ENCODE measurements at places on chromosomes 4 and X.

- DNase-seq: no peak
These were observed 74.2 kb downstream of the BEND4 start for GRCh38 chr4:42078184-42078801.

DNA sequence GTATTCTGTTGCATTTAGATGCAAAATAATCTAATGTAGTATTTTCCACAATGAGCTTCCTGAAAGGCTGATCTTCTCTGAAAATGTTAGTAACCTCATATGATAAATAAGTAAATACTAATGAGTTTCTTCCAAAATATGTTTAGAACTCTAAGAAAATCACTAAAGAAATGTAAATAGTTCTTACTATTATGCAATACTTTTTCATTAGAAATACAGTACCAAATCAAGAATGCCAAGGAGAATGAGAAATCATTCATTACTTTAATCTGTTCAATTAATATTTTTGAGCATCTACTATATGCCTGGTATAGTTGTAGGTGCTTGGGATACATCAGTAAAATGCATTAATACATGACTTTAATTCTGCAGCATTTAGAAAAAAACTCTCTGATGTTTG is 130.6 kb downstream of the IL1RAPL1 start:
- no peak for DNase-seq

- no peak for DNase-seq
These were observed 47.5 kb downstream of the MAGEA1 start for GRCh38 chrX:153226344-153227185.

- no peak for DNase-seq
These were observed 10.5 kb downstream of the RASSF6 start for GRCh38 chr4:73609706-73610105.

DNA sequence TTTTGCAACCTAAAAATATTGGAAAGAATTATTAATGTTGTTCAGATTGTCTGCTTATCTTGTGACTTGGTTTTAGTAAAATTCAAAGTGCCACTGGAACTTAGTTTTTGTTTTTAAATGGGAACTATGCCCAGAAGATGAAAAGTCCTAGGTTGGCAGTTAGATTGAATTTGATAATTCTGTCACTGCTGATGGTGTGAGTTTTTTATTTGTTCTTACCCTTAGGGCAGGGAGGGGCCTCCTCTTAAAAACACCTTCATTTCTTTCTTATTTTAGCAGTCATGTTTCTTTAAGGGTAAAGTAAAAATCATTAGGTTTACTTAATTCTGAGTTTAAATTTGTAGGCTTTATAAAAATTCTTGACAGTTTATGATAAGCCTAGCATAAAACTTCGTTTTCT is 80.6 kb downstream of the AFF1 start:
- no peak for DNase-seq

GRCh38 chrX:38117485-38117884 is 103.2 kb downstream of the SRPX start:
- no peak for DNase-seq

DNA sequence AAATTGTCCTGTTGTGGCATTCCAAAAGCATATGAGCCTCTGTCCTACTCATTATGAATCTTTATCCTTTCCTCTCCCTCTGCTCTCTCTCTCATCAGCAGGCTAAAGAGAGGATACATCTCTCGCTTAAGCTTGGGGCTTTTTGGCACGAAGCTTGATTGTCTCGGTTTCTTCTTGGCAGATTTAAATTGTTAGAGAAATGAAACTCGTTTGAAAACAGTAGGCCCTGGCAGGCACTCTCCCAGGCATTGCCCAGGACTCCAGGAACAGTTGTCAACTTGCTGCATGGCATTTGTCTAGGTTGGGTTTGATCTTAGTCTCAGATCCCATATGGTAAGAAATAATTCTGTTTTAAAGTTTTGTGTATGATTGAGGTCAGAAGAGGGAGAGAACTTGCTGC is 35.5 kb downstream of the NAA11 start:
- no peak for DNase-seq

DNA sequence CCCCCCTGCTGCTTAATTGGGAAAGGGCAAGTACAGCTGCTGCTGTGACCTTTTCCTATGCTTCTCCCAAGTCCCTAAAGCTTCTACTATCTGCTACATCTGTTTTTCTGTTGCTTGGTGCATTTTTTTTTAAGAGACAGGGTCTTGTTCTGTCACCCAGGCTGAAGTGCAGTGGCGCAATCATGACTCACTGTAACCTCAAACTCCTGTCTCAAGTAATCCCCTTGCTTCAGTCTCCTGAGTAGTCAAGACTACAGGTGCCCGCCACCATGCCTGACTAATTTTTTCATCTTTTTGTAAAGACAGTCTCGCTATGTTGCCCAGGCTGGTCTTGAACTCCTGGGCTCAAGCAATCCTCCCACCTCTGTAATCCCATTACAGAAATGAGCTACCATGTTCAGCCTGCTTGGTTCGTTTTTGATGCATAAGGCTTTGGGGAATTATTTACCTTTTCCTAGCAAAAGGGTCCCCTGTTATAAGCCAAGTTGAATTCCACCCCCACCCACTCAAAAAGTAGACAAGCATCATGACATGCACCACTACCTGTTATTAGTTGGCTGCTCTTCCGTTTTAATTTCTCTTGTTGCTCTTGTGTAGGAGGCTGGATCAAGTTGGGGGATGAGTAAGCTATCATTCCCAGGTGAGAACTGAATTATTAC is 39.6 kb downstream of the DGKK start:
- DNase-seq: no peak

- no peak for DNase-seq
These were observed 105.0 kb downstream of the TGIF2LX start for GRCh38 chrX:90026730-90027129.

DNA sequence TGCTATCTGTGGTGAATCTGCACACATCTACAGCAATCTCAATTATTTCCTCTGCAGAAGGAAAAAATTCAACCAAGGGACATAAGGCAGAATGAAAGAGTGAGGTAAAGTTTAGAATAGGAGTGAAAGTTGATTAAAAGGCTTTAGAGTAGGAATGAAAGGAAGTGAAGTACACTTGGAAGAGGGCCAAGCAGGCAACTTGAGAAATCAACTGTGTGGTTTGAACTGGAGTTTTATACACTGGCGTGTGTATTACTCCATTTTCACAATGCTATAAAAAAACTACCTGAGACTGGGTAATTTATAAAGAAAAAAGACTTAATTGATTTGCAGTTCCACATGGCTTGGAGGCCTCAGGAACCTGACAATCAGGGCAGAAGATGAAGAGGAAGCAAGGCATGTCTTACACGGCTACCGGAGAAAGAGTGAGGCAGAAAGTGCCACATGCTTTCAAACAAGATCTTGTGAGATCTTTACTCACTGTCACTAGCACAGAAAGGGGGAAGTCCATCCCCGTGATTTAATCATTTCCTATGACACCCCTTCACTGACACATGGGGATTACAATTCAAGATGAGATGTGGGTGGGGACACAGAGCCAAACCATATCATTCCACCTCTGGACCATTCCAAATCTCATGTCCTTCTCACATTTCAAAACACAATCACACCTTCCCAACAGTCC is 234.8 kb downstream of the IL15 start:
- no peak for DNase-seq

DNA sequence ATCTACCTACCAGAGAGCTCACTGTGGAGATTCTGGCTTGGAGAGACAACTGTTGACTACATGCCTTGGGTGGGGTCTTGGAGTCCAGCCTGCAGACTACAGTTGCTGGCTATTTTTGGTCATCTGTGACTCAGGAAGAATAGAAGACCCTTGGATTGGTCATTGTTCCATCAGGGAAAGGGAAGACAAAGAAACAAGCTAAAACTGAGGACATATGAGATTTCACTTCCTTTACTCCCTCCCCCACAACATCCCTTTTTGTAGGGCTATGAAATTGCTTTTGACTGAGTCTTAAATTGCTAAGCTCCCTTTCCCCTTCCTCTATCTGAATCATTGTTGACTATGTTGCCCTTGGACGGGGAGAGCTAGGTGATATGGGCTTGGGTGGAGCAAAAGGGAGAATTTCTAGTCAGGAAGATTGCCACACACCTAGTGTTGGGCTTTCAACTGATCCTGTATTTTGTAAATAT is 11.7 kb downstream of the MSN start:
- no peak for DNase-seq

DNA sequence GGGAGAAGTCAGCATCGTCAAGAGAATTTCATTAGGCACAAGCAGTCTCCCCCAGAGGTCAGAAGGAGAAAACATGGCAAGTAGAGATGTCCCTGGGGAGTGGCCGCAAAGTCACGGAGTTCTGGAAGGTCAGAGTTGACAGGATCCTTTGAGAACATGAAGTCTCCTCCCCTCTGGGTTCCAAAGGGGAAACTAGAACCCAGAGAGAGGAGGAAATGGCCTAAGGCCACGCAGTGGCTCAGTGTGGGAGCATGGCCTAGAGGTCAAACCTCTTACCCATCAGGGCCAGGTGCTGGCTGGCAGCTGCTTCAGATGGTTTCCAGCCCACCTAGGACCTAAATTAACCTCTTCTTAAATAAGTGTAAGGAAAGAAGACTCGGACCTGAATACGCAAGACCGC is 884 bp downstream of the IDH3G start:
- no peak for DNase-seq

DNA sequence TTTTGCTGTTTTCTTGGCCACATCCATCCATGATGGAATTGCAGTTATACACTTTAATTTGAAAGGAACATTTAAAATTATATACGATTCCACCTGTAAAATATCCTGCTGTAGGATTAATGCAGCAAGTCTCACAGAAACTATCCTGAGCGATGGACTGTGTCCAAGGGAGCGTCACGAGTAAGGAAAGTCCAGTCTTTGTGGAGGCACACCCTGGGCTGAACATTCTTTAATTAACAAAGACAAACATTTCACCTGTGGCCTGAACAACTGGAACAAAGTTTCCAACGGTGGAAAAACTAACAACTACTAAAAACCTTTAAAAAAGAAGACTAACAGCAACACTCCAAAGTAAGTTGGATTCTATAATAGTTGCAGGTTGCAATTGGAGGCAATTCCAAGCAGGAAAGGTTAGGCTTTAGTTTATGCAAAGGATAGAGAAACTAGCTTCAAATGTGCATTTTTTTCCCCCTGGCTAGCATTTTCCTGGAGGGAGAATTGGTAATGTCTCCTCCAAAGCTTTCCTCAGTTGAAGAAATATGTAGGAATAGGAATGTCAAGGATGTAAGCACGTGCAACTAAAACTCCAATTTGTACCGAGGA is 11.0 kb downstream of the EREG start:
- DNase-seq: no peak

GRCh38 chrX:79081895-79082512 is 62.5 kb upstream of the GPR174 start:
- no peak for DNase-seq

DNA sequence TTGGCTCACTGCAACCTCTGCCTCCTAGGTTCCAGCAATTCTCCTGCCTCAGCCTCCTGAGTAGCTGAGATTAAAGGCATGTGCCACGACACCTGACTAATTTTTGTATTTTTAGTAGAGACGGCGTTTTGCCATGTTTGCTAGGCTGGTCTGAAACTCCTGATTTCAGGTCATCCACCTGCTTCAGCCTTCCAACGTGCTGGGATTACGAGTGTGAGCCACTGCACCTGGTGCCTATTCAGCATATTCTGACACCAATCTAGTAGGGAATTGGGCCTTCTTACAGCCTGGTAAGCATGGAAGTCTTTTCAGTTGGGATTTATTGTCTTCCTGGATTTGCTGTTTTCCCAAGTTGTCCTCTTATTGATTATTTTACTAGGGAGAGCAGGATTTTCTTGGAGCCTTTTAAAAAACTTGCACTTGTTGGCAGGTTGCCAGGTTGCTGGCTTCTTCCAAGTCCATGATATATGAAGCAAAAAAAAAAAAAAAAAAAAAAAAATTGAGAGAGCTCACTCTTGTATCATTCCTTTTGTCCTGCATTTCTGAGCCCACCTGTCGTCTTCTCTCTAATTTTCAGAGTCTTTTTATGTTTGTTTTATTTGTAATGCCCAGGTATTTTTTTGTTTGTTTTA is 43.7 kb downstream of the TMPRSS11E start:
- no peak for DNase-seq

DNA sequence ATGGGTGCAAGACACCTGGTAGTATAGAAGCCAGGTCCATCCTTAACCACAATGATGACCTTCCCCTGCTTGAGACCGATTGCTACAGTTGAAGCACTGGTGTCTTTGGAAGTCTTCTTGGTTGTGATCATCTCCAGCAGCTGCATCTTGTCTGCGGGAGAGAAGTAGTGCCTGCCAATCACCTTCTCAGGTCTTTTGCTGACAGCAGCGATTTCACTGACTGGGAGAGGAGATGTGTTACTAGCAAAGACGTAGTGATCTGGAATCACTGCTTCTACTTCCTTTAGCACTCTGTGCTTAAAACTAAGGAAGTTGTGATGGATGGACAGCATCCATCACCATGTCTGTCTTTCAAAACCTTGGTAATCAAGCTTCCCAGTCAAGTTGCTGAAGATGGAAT is 25.9 kb downstream of the CPE start:
- no peak for DNase-seq

DNA sequence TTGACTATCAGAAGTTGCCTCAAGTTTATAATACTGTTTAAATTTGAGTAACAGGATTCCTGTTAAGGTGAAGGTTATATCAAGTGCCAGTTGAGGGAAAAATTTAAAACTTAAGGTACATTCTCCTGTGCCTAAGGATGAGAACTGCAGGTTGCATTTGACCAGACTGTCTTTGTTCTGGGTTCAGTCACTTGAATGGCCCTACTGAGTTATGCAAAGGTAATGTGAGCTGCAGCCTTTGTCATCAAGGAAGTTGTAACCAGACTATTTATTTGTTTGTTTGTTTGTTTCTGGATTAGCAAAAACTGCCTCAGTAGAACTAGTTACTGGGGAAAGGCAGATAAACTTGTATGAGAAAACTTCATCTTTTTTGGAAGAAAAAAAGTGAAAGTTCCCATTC is 131.9 kb downstream of the ATOH1 start:
- no peak for DNase-seq

- no peak for DNase-seq
These were observed 12.2 kb downstream of the EGFL6 start for GRCh38 chrX:13581554-13581953.

GRCh38 chr4:25815586-25815985 is 47.2 kb downstream of the SEL1L3 start:
- no peak for DNase-seq

- no peak for DNase-seq
These were observed 13.4 kb upstream of the DHRSX start for GRCh38 chrX:2514131-2514530.

DNA sequence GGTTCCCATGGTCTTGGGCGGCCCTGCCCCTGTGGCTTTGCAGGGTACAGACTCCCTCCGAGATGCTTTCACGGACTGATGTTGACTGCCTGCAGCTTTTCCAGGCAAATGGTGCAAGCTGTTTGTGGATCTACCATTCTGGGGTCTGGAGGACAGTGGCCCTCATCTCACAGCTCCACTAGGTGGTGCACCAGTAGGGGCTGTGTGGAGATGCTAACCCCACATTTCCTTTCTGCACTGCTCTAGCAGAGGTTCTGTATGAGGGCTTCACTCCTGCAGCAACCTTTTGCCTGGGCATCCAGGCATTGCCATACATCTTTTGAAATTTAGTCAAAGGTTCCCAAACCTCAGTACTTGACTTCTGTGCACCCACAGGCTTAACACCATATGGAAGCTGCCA is 176.1 kb downstream of the DCAF12L1 start:
- no peak for DNase-seq
